ENCODE measurements at places on chromosomes 13 and 19. TPM values are rescaled to one million over a fixed set of nuclear protein-coding genes. Genes with fewer than 3 reads are reported as not detected.

- no peak for DNase-seq
Measured at GRCh38 chr19:33291623-33292534, 10.5 kb downstream of the CEBPA start.

GRCh38 chr19:20060282-20060681, 17.5 kb upstream of the ZNF90 start:
- no peak for DNase-seq

GRCh38 chr13:34730961-34731360, 211.1 kb upstream of the NBEA start:
- DNase-seq = no peak

GRCh38 chr13:48819376-48819775, 156.3 kb upstream of the FNDC3A start:
- no peak for DNase-seq

DNA sequence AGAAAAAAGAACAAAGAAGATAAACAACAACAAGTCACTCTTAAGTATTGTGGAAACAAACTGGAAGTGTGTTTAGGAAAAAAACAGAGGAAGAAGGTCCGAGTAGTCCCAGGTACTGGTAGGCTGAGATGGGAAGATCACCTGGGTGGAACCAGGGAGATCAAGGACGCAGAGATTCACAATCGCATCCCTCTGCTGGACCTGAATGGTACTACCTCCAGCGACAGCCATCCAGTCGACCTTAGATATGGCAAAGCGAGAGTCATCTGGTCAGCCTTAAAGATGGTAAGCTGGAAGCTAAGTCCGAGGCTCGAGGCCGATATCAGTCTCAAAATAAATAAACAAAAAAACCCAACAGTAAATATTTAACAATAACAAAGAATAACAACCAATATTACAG, 44.9 kb upstream of the ZNF91 start:
- DNase-seq = no peak

GRCh38 chr13:77650409-77650808, 47.1 kb upstream of the SLAIN1 start:
- DNase-seq = no peak

DNA sequence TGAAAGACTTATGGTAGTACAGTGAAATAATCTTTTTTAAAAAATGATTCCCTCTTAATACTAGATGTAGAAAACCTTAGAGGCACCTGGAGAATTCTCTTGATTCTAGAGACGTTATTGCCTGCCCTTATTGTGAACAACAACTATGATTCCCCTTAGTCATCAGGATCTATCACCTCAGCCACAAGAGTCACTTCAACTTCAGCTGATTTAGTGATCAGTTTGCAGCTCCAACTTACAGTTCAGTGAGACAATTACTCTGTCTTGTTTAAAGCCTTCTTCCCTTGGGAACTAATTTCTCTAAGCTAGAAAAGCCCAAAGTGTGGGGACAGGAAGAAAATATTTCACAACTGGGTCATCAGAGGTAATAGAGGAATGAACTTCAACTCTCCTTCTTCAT, 254.3 kb upstream of the SLITRK1 start:
- no peak for DNase-seq

- peak; percentile 55 for DNase-seq
Measured at GRCh38 chr13:39317291-39317690, 279.0 kb downstream of the NHLRC3 start.

- no peak for DNase-seq
Measured at GRCh38 chr13:50463719-50464118, 379.8 kb downstream of the DLEU7 start.

DNA sequence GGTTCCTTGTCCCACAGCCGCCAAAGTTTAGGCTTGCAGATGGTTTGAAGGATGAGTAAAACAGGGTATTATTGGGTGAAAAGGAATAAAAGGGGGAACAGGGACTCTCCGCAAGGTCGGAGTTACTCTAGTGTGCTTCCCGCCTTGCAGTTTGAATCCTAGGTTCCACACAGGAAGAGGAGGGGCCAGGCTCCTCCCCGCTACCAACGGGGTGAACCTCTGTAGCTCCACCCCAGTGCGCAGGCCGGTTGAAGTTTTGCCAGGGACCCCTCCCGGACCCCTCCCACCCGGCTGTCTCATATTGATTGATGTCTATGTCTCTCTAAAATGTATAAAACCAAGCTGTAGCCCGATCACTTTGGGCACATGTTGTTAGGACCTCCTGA, 11.6 kb upstream of the GTF2F2 start:
- no peak for DNase-seq

GRCh38 chr19:56134654-56134921, 6.5 kb upstream of the ZNF444 start:
- no peak for DNase-seq

DNA sequence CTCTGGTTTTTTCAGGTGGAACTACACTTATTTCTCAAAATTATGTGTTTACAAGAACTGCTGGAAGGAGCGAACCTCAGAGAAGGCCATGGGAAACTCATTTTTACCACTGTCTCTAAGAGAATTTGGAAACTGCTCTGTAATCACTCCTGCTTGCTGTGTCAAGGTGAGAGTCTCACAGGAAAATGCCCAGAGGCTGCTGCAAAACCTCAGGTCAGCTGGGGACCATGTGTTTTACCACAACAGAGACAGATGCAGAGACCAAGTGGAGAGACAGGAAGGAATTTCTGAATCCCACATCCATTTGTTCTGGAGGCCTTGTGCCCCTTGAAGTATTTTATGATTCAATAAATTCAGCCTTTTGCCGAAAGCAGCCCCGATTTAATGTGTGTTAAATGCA, 743.8 kb upstream of the SLC10A2 start:
- DNase-seq = no peak

GRCh38 chr13:50421473-50422130, 406.4 kb downstream of the KCNRG start:
- DNase-seq = no peak

GRCh38 chr13:23087880-23088279, 92.9 kb upstream of the SGCG start:
- peak; percentile 2 for DNase-seq

GRCh38 chr13:43908156-43909126, 28.7 kb downstream of the LACC1 start:
- peak; percentile 61 for DNase-seq

DNA sequence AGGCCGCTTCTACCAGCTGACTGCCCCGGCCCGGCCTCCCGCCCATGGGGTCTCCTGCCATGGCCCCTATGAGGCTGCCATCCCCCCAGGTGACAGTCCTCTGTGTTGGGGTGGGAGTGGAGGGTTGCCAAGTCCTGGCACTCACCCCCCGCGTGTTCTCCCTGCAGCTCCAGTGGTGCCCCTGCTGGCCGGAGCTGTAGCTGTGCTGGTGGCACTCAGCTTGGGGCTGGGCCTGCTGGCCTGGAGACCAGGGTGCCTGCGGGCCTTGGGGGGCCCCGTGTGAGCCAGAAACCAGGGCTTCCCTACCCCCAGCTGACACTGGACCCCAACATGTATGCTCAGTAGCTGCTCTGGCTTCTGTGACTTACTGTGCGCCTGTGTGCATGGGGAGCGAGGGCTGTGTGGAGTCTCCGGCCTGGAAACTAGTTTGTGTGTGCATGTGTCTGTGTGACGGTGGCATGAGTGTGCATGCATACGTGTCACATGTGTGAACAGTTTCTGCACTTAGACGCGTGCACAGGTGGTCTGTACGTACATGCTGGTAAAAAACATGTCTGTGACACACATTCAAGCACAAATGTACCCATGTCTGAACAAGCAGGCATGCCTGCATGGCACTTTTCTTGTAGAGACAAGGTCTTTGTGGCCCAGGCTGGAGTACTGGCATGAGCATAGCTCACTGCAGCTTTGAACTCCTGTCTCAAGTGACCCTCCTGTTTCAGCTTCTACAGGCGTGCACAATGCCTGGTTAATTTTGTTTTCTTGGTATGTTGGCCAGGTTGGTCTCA, 4.9 kb downstream of the ACP4 start:
- no peak for DNase-seq

DNA sequence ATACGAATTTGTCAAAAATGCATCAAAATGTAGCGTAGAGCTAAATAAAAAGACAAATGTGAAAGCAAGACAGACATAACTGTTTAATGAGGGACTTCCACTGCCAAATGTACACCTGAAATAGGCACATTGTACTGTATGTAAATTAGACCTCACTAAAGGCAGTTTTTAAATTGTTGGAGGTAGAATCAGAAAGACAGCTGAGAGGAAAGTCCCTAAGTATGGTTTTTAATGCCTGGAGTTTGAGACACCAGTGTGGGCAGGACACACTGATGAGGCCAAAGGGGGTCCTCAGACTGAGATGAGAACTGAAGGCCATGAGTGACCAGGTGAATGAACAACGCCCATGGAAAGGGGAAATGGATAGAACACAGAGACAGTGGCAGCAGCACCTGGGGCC, 22.9 kb downstream of the MED26 start:
- no peak for DNase-seq

GRCh38 chr19:36916991-36917390, 859 bp downstream of the ZNF568 start:
- peak; percentile 52 for DNase-seq

DNA sequence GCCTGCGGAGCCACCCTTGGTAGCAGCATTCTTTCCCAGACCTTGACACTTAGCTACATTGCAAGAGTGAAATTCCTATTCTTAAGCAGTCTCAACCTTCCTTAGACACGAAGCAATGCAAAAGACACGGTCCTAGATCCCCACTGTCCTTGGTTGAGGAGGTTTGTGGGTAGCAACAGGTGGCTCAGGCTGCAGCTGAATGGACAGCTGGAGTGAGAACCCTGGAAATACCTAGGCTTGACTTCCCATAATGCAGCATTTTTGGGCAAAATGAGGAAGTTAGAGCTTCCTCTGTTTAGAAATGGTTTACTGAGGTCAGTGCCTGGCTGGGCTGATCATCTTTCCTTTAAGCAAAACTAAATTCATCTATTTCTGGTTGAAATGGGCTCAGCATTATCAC, 296.6 kb downstream of the RFC3 start:
- DNase-seq = no peak

DNA sequence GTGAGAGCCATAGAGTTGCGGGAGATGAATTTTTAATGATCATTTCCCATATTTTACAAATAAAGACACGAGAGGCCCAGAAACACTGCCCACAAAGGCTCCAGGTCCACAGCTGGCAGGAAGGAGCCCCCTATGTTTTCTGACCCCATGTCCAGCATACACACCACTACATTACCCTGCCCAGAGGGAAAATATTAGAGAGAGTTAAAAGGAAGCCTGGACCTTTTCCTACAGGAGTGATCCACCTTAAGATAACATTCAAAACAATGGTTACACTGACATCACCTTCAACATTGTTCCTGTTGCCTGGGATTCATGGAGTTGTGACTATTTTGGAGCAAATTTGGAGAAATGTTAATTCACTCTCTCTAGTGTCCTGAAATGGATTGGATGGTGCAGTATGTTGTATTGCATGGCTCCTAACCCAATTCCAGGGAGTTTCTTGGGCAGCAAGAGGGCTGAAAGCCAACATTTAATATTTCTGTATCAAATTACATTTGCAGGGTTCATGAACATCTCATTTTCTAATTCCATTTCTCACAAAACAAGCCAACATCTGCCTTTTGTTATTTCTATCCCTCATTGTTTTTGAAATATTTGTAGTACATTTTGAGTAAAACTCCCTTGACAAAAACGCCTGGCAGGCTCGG, 172.5 kb downstream of the DLEU7 start:
- DNase-seq = peak; percentile 83

- DNase-seq = no peak
Measured at GRCh38 chr13:50161052-50161451, 145.8 kb downstream of the KCNRG start.

GRCh38 chr19:38657633-38658222, 10.3 kb downstream of the ACTN4 start:
- no peak for DNase-seq

- no peak for DNase-seq
Measured at GRCh38 chr13:111011899-111012298, 97.0 kb upstream of the ANKRD10 start.

C19orf73 gene
- 0.25 TPM for total RNA-seq

CYP2A7 gene
- total RNA-seq = not detected

SLC10A2 gene
- not detected for total RNA-seq

SUGP2 gene
- total RNA-seq = 16.1 TPM

FAM124A gene
- total RNA-seq = 7.7 TPM

ZNF536 gene
- not detected for total RNA-seq

CEACAM7 gene
- total RNA-seq = 0.39 TPM

PRR20D gene
- total RNA-seq = not detected

Measured in dermis microvascular lymphatic vessel endothelial cell (primary cell).